GM04504 (cell line): ENCODE measurements at places on chromosomes 16 and 17.
A peak's percentile ranks its signal among the peaks of the same experiment; 100 is the strongest.

- no peak for DNase-seq
Observed at GRCh38 chr16:19338335-19338734, 52.8 kb downstream of the CLEC19A start.

GRCh38 chr16:19132898-19133297 is 19.1 kb downstream of the ITPRIPL2 start:
- no peak for DNase-seq

GRCh38 chr16:48556913-48557351 is 53.0 kb downstream of the N4BP1 start:
- DNase-seq: no peak

DNA sequence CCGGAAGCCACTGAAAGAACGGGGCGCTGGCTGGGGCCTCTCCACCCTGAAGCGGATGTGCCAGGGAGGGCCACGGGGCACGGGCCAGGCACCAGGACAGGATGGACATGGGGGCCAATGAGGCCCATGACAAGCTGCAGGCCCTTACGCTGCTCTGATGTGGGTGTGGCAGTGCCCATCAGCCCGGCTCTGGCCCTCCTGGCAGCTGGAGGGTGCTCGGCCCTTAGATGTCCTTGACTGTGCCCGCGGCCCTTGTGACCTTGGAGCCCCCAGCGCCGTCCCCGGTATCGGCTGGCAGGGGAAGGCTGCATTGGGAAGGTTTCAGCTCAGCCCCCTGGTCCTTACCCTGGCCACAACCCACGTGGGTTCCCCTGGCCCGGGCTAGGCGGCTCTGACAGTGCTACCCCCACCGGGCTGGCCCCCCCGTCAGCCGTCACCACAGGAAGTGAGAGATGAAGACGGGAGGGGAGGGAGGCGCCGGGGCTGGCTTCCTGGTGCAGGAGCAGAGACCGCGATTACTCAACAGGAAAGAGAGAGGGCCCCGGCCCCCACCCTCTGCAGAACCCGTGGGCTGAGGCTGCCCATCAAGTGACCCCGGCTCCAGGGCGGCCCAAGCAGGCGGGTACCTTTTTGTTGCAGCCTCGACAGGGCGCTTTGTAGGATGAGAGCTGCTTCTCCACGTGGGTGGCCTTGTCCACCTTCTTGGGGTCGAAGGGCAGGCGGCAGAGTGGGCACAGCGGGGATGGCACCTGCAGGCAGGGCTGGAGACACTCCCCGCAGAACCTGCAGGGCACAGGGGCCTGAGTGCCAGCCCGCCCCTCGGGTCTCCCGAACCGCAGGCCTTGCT is 5.3 kb downstream of the RNF166 start:
- DNase-seq: peak; percentile 41

DNA sequence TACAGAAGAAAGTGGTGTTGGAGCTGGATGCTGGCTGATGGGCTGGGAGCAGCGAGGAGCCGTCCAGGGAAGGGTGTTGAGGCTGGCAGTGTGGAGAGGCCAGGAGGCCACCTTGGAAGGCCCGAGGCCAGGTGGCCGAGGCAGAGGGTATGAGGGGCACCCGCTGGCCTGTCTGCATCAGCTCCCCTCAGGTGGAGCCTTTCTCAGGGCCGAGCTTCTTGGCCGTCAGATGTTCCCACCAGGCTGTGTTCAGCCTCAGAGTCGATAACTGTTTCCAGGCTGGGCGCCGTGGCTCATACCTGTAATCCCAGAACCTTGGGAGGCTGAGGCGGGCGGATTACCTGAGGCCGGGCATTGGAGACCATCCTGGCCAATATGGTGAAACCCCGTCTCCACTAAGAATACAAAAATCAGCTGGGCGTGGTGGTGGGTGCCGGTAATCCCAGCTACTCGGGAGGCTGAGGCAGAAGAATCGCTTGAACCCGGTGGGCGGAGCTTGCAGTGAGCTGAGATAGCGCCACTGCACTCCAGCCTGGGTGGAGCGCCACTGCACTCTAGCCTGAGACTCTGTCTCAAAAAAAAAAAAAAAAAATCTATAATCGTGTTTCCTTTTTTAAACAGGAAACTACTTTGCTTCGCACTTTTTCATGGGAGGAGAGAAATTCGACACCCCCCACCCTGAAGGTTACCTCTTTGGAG is 25.3 kb downstream of the MGRN1 start:
- no peak for DNase-seq

DNA sequence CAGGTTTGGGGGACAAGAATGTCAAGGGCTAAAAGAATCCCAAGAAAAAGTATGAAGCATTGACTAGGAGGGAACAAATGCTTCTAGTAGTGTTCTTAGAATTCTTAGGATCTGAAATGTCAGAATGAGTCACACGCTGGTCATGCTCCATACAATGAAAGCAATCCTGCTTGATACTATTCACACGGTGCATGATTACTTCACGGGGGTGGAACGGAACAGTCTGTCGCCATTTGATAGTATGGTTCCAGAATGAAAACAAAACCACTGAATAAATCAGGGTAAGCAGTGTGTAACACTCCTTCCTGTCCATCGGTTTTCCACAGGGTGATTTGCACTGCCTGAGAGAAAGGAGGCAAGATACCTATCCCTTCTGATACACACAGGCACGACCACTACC is 22.9 kb upstream of the YWHAE start:
- DNase-seq: peak; percentile 86

- no peak for DNase-seq
Observed at GRCh38 chr17:826778-827177, 44.6 kb downstream of the MRM3 start.

- DNase-seq: no peak
Observed at GRCh38 chr16:67868290-67868689, 4.6 kb upstream of the EDC4 start.

DNA sequence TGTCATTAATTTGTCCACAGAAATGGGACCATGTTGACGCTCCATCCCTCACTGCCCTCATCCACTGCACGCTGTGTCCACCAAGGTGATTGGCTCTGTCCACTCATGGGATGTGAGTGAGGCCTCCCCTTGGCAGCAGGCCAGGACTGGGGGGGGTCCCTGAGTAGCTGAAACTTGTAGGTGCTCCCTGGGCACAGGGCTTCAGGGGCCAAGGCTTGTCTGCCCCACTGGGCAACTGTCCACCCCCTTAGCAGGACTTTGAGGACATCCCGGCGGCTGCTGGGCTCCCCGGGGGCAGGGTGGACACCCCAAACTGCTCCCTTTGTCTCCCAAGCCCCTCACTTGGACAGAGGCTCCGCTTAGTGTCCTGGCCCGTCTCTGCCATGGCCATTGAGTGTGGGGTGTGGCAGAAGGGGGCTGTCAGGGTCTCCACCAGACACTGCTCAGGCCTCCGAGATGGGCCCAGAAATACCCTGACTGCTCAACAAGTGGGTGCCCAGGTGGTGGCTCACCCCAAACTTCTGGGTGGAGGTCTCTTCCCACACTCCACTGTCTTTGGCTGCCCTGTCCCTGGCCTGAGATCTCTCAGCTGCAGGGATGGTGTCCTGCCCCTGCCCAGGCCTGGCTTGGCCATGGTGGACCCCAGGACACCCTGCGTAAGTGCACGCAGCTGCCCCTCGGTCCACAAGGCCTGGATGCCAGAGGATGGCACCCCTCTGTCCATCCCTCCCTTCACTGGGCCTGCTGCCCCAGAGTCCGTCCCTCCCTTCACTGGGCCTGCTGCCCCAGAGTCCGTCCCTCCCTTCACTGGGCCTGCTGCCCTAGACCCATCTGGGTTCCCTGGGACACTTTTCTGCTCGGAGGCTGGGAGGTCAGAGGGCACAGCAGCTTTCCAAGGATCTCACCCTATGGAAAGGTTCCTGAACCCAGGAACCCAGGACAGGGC is 2.9 kb upstream of the RAB40C start:
- DNase-seq: no peak

DNA sequence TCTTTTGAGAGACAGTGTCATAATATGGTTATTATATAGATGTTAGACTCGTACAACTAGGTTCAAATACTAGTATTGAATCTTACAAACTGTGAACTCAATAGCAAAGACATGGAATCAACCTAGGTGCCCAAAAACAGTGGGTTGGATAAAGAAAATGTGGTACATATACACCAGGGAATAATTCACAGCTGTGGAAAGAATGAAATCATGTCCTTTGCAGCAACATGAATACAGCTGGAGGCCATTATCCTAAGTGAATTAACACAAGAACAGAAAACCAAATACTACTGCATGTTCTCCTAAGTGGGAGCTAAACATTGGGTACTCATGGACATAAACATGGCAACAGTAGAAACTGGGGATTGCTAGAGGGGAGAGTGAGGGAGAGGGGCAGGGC is 8.1 kb downstream of the PHKB start:
- no peak for DNase-seq

DNA sequence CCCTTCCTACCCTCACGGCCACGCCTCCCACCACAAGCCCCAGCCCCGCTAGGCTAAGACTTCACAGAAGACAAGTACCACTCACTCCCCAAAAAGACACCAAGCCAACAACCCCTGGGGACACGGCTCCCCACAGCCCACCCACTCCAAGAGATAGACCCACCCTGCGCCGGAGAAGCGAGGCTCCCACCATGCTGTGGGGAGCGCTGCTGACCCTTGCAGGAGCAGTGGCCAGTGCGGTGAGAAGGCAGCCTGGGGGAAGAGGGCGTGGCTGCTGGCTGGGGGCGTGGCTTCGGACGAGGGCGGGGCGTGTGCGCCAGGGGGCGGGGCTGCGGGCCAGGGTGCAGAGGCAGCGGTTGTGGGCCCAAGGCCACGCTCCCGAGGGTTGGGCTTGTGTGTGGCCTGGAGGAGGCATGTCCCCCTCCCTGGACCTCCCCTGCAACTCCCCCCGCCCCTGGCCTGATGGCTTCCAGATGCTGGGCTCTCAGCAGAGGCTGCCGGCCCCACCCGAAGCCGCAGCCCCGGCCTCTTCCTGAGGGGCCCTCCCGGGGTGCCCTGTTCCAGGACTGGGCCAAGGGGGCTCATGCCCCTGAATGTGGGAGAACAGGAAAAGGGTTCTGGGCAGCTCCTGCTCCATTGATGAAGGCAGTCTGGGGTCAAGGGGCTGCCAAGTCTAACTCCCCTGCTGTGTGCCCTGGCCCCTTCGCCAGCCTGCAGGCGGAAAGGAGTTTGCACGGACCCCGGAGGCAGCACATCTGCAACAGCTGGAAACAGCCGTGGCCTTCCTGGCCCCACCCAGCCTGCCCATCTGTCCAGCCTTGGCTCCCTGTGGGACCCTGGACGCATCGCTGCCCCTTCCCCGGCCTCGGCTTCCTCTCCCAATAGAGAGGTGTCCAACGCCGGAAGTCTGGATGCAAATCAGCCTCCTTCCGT is 9.1 kb downstream of the TFAP4 start:
- peak; percentile 93 for DNase-seq

- DNase-seq: no peak
Observed at GRCh38 chr17:72955391-72956140, 136.9 kb downstream of the SLC39A11 start.

DNA sequence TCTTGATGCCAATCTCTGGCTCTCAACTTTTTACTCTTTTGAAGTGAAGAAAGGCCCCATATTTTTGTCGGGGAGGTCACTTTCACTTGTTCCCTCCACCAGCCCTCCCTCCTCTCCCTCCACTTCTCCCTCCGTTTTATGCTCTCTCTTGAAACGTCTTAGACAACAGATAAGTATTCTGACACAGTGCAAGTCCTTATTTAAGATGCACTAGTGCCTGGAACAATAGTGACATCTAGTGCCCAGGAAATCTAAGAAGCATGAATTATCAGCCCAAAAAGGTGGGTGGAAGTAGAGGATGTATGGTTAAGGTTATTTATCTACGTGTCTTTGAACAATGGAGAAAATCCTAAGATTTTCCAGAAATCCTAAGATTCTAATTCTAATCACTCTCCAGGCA is 17.9 kb downstream of the PSME3IP1 start:
- DNase-seq: peak; percentile 41

GRCh38 chr17:29560316-29560715 is 6.5 kb downstream of the ABHD15 start:
- DNase-seq: no peak

DNA sequence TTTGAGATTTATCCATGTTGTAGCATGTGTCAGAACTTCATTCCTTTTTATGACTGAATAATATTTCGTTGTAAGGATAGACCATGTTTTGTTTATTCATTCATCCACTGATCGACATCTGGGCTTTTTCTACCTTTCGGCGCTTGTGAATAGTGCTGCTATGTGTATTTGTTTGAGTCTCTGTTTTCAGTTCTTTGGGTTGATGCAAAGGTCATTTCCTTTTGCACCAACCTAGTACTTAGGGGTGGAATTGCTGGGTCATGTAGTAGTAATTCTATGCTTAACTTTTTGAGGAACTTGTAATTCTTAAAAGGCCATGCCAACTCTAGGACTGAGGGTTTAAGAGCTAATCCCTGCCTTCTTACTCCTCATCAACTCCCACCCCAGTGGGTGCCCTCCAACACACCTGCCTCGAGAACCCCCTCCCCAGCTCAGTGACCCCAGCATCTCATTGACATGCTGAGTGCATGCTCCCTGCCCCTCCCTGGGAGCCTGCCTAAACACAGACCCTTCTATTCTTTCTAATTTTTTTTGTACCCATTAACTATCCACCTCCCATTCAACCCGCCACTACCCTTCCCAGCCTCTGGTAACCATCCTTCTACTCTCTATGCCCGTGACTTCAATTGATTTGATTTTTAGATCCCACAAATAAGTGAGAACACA is 51.2 kb downstream of the ABAT start:
- DNase-seq: no peak

- no peak for DNase-seq
Observed at GRCh38 chr16:8788578-8789172, 8.8 kb downstream of the TMEM186 start.

GRCh38 chr16:66976746-66977145 is 11.6 kb upstream of the CES4A start:
- no peak for DNase-seq
